Activated naive CD8-positive, alpha-beta T cell treated with anti-CD3 and anti-CD28 coated beads for 36 hours (primary cell): ENCODE measurements at places on chromosomes 1 and 21.
A peak's percentile ranks its signal among the peaks of the same experiment; 100 is the strongest.

DNA sequence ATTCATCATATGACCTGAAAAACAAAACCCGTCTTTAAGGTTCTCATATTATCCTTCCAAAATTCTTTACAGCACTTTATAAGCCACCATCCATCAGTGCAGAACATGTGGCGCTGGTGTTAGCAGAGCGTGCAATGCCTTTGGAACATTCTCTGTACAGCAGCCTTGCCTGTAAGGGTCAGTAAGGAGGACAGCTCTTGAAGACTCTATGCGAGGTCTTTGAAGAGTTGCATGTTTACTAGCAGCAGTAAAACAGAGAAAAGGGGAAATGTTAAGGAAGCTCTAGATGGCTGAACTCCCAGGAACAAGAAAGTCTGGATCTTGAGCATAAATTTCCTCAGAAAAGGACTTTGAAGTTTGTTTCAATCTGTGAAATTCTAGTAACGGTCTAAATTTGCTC lies 365.6 kb downstream of the DUSP10 start:
- no peaks in the 10 kb centered on the region for H3K4me1 ChIP-seq
- DNase-seq = no peak
- H3K36me3 ChIP-seq = no peaks in the 10 kb centered on the region
- no peak overlapping the region for H3K27ac ChIP-seq

- peaks cover 13% of the 10 kb centered on the region for H3K27me3 ChIP-seq
- no peak for DNase-seq
- no peak overlapping the region for H3K27ac ChIP-seq
- H3K4me3 ChIP-seq = no peak overlapping the region
Observed at GRCh38 chr1:154193821-154194220, 1.9 kb upstream of the TPM3 start.

DNA sequence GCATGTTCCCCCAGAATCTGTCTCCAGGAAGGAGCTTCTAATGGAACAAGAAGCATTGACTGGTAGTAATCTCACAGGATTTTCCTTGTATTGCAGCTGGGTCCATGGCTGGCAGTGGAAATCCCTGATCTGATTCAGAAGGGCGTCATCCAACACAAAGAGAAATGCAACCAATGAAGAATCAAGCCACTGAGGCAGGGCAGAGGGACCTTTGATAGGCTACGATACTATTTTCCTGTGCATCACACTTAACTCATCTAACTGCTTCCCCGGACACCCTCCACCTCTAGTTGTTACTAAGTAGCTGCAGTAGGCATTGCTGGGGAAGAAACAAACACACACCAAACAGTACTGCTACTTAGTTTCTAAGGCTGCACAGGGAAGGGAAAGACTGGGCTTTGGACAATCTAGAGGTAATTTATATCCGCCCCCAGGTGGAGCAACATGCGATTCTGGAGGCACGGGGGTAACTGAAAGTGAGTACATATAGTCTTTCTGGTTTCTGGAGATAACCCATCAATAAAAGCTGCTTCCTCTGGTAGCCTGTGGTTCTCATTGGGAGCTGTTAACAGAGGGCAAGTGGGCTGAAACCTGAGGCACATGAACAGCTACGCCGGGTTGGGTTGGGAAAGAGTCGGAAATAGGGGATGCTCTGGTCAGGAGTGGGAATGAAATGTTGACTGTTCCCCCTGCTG lies 837 bp upstream of the USP21 start:
- peaks cover 16% of the 10 kb centered on the region for H3K36me3 ChIP-seq
- no peaks in the 10 kb centered on the region for H3K27me3 ChIP-seq
- H3K27ac ChIP-seq = peak overlapping the region; percentile 86
- peak overlapping the region; percentile 84 for H3K4me3 ChIP-seq
- peaks cover 40% of the 10 kb centered on the region for H3K4me1 ChIP-seq

DNA sequence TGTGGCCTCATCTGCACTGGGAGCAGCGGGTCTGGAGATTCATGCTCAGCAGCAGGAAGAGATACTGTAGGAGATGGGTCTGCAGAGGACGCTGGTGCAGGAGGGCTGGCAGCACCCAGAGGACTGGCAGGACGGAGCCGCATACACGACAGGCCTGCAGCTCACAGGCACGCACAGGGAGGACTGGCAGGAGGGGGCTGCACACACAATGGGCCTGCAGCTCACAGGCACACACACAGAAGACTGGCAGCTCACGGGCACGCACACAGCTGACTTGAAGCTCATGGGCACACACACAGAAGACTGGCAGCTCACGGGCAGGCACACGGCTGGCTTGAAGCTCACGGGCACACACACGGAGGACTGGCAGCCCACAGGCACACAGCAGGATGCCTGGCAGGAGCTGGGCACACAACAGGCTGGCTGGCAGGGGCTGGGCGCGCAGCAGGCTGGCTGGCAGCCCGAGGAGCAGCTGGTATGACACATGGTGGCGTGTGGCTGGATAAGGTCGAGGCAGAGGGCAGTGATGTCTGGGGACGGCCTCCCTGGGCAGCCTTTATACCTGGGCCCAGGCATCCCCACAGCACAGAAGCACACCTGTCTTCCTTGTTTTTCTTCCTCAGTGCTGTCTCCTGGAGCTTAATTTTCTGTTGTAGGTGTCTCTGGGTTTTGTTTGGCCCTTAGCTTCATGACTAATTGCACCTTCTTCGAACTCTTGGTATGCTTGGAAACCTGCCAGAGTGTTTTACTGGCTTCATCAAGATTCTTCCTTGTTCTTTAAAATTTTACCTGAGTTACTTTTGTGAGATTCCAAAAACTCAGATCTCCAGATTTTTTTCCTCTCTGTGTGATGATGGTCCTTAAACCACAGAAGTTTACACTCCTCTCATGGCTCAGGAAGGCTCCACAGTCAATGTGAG lies at the start of gene KRTAP12-2:
KRTAP12-2 (minus strand) TSS at position 527 of the 920 bp plus-strand sequence; CDS start at position 486, 41 bp downstream.
- H3K4me3 ChIP-seq = no peak within 1 kb of the TSS
- DNase-seq = no peak
- H3K27me3 ChIP-seq = no peaks in the 10 kb centered on the region
- H3K4me1 ChIP-seq = no peaks in the 10 kb centered on the region
- H3K36me3 ChIP-seq = no peaks in the 10 kb centered on the region

- no peak for DNase-seq
- H3K36me3 ChIP-seq = no peaks in the 10 kb centered on the region
- peaks cover 49% of the 10 kb centered on the region for H3K27me3 ChIP-seq
- no peak overlapping the region for H3K4me3 ChIP-seq
- H3K4me1 ChIP-seq = no peaks in the 10 kb centered on the region
Observed at GRCh38 chr1:158124034-158124433, 56.7 kb upstream of the CD1D start.

GRCh38 chr1:228120351-228120750 lies 11.3 kb upstream of the MRPL55 start:
- peaks cover 7% of the 10 kb centered on the region for H3K36me3 ChIP-seq
- H3K4me1 ChIP-seq = peaks cover 7% of the 10 kb centered on the region
- peak overlapping the region; percentile 53 for H3K4me3 ChIP-seq
- H3K27ac ChIP-seq = no peak overlapping the region
- no peaks in the 10 kb centered on the region for H3K27me3 ChIP-seq

DNA sequence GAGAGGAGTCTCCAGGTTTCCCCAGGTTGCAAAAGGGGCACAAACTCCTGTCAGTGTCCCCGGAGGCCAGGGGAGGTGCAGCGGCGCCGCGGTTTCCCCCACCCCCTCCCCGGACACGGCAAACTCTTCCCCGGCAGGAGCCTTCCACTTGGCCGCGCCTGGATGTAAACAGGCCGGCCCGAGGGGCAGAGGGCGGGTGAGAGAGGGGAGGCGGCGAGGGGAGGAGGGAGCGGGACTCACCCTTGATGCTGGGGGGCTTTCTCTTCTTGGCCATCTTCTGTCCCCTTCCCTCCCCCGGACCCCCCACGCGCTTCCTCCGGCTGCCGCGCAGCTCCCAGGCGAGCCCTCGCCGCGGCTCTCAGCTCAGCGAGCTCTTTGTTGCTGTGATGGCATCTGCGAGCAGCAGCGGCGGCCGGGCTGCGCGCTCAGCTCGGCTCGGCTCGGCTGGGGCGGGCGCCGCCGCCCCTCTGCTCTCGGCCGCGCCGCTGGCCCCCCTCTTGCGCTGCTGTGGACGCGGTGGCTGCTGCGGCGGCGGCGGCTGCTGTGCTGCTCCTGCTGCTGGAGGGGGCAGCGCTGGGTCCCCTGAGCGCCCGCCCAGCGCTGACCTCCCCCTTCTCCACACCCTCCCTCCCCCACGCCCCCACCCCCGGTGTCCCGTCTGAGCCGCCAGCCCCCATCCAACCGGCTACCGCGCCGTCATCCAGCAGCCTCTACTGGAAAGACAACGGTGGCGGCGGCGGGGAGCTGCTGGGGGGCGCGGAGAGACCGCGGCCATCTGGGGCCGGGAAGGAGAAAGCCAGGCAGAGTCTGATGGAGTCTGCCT lies 4.9 kb upstream of the SLC44A5 start:
- peak overlapping the region; percentile 52 for H3K4me3 ChIP-seq
- H3K4me1 ChIP-seq = peaks cover 13% of the 10 kb centered on the region
- no peaks in the 10 kb centered on the region for H3K36me3 ChIP-seq

DNA sequence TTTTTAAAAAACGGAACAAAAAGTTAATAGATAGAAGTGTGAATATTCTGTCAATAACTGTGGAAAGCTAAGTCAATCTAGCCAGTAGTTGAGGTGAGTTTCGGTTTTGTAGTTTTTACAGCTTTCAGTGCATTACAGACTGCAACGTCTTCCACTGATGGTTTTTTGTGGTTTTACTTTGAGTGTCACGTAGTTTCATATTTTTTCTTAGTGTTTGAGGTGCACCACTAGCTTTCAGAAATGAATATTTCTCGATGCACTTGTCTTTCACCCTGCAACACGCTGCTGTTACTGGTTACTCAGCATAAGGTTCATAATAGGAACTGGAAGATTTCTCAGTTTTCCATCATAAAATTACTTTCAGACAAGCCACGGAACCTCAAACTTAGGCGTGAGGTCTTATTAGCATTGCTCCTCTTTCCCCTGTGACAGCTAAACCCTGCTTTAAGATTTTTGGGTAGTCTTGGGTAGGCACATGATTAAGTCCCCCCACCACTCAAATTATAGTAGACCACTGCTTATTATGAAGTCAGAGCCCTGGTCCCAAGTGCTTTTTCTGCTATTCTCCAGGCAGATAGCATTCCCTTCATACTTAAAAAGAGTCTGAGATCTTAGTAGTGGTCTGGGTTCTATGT lies 1412.7 kb downstream of the KCNT2 start:
- H3K36me3 ChIP-seq = no peaks in the 10 kb centered on the region
- no peak for DNase-seq
- H3K27ac ChIP-seq = no peak overlapping the region
- no peaks in the 10 kb centered on the region for H3K27me3 ChIP-seq

GRCh38 chr1:213269829-213270228 lies 218.8 kb downstream of the RPS6KC1 start:
- no peak overlapping the region for H3K27ac ChIP-seq
- peaks cover 44% of the 10 kb centered on the region for H3K36me3 ChIP-seq
- DNase-seq = no peak
- no peaks in the 10 kb centered on the region for H3K4me1 ChIP-seq

DNA sequence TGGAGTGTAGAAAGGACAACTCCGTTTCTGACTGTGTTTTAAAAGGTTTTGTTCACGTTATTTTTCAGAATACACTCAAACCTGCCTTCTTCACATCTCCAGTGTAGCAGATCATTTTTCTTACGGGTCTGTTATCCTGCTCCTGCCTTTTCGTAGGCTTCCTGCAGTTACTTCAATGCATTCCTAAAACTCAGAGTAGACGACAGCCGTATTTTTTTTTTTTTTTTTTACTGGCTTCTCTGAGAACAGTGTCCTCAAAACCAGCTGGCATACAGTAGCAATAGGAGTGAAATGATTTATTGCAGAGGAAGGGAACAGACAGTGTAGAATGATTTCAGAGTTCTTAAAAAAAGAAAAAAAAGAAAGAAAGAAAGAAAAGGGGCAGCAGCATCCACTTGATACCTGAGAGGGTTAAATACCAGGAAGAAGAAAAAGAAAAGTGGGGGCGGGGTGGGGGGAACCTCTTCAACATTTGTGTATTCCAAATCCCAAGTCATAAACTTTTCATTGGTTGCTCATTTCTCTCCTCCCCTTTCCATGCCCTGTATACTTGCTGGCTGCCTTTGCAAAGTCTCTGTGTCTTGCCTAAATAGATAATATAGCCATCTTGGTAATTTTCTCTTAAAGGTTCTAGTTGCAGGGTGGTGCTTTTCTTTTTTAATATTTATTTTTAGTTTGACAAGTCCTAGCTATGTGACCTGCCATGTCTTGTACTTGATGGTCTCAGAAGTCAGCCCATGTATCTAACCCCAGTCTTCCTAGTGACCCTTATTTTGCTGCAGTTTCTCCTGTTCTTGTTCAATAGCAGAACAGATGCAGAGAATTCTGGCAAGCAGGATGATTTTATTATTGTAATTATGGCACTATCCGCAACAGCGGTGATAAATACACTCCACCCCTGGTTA lies 2.8 kb downstream of the TGFB2 start:
- H3K27ac ChIP-seq = no peak overlapping the region
- no peak overlapping the region for H3K4me3 ChIP-seq
